Suprapubic skin (tissue), 4 donors: ENCODE measurements at places on chromosomes 2 and 18. TPM values are rescaled to one million over a fixed set of nuclear protein-coding genes. Genes with fewer than 3 reads are reported as not detected.
A peak's percentile ranks its signal among the peaks of the same experiment; 100 is the strongest.

DNA sequence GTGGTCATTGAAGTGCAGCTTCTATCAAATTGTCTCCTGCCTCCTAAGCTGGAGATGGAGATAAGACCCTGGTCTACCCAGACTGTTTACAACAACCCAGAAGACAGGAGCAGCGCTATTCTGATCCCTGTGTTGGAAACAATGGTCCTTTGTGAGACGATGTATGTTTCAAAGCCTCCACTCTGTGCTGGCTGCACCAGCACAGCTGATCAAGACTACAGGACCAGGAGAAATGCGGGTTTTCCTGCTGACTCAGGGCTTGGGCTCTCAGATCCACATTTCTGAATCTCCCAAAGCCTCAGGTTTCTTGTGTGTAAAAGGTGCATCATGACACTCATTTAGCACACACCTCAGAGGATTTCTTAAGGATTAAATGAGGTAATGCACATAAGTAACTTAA, 92.0 kb downstream of the POU3F3 start:
- no peak overlapping the region for H3K27ac ChIP-seq
- DNase-seq = no peak
- H3K36me3 ChIP-seq = no peaks in the 10 kb centered on the region
- no peaks in the 10 kb centered on the region for H3K4me1 ChIP-seq

- no peak for DNase-seq
- peak overlapping the region; percentile 9 for H3K4me3 ChIP-seq
- H3K4me1 ChIP-seq = peaks cover 72% of the 10 kb centered on the region
- no peaks in the 10 kb centered on the region for H3K36me3 ChIP-seq
Measured at GRCh38 chr2:38446418-38446817, 69.3 kb upstream of the ATL2 start.

GFPT1 gene
- total RNA-seq = 10.7 TPM

DNA sequence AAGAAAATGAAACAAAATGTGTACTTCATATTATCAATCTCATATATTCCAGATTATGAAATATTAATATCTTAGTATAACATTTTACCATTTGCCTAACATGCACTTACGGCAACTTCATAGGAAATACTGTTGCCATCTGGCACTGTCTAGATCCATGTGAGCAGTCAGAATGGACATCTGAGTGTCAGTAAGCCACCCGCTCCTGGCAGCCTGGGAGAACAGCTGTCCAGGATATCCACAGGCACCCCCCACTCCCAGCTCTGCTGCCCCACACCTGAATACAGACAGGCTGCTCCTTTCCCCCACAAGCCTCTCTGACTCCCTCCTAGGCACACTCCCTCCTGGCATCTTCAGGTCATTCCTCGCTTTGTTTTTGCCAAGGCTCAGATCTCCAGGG, 127.0 kb downstream of the GAREM1 start:
- DNase-seq = no peak
- H3K4me1 ChIP-seq = no peaks in the 10 kb centered on the region
- no peaks in the 10 kb centered on the region for H3K36me3 ChIP-seq
- no peak overlapping the region for H3K27ac ChIP-seq
- H3K4me3 ChIP-seq = no peak overlapping the region

- no peak overlapping the region for H3K27ac ChIP-seq
- H3K4me1 ChIP-seq = no peaks in the 10 kb centered on the region
- peaks cover 4% of the 10 kb centered on the region for H3K27me3 ChIP-seq
- no peak for DNase-seq
- no peaks in the 10 kb centered on the region for H3K36me3 ChIP-seq
Measured at GRCh38 chr2:39933196-39933595, 154.1 kb upstream of the THUMPD2 start.

GRCh38 chr18:50307400-50307737, 19.9 kb upstream of the CXXC1 start:
- peaks cover 18% of the 10 kb centered on the region for H3K4me1 ChIP-seq
- H3K27ac ChIP-seq = no peak overlapping the region
- no peaks in the 10 kb centered on the region for H3K36me3 ChIP-seq
- H3K4me3 ChIP-seq = peak overlapping the region; percentile 50
- no peak for DNase-seq

GRCh38 chr2:121155502-121156056, 129.4 kb downstream of the TFCP2L1 start:
- peak overlapping the region; percentile 89 for H3K27ac ChIP-seq
- no peaks in the 10 kb centered on the region for H3K27me3 ChIP-seq
- peak; percentile 81 for DNase-seq
- H3K4me3 ChIP-seq = no peak overlapping the region
- H3K4me1 ChIP-seq = peaks cover 47% of the 10 kb centered on the region

DNA sequence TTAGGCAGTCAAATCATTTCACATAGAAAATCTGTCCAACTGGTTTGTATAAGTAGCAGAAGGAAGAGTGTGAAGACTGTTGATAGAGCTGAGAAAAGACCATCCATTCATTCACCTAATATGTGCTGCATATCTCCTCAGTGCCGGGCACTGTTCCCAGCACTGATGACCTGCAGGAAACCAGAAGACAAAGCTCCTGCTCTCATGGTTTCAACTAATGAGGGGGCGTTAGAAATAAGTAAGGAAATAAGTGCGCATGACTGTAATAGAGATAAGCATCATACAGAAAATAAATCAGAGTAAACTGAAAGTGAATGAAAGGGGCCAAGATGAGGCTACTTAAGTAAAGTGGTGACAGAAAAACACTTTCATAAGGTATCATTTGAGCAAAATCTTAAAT, 427.5 kb upstream of the CDH20 start:
- no peak overlapping the region for H3K27ac ChIP-seq
- H3K27me3 ChIP-seq = no peaks in the 10 kb centered on the region
- H3K36me3 ChIP-seq = no peaks in the 10 kb centered on the region
- H3K4me1 ChIP-seq = no peaks in the 10 kb centered on the region
- no peak for DNase-seq

- H3K27me3 ChIP-seq = no peaks in the 10 kb centered on the region
- H3K4me1 ChIP-seq = no peaks in the 10 kb centered on the region
- H3K4me3 ChIP-seq = no peak overlapping the region
- no peak for DNase-seq
- H3K27ac ChIP-seq = no peak overlapping the region
Measured at GRCh38 chr2:160015746-160016145, 46.7 kb downstream of the PLA2R1 start.

DNA sequence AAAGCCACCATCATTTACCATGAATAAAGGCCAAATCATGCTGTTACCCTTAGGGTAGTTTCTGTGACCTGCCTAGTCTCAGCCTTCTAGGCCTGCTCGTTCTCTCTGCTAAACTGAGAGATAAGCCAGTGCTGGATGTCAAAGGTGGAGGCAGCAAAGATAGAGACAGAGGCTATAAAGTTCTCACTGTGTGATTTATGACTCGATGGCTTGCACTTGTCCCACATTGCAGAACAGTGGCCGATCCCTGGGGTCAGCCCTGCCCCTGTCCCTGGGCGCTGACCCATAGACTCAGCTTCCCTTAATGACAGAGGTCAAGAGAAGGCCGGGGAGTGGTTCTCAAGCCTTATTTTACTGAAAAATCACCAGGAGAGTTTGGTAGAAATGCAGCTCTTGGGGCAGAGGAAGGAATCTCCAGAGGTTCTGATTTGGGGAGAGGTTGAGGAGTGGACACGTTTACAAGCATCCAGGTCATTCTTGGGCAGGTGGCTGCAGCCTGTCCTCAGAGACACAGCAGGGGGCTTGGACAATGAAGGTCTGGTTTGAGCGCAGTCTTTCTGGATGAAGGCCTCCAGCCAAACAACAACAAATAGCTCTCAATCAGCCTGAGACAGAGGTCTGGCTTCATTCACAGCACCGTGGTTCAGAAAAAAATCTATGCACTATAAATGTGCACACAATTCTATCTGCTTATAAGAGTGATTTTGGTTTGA, 143.5 kb downstream of the ACKR3 start:
- no peak overlapping the region for H3K4me3 ChIP-seq
- no peak overlapping the region for H3K27ac ChIP-seq
- no peaks in the 10 kb centered on the region for H3K36me3 ChIP-seq
- no peaks in the 10 kb centered on the region for H3K27me3 ChIP-seq
- peaks cover 43% of the 10 kb centered on the region for H3K4me1 ChIP-seq
- no peak for DNase-seq

DNA sequence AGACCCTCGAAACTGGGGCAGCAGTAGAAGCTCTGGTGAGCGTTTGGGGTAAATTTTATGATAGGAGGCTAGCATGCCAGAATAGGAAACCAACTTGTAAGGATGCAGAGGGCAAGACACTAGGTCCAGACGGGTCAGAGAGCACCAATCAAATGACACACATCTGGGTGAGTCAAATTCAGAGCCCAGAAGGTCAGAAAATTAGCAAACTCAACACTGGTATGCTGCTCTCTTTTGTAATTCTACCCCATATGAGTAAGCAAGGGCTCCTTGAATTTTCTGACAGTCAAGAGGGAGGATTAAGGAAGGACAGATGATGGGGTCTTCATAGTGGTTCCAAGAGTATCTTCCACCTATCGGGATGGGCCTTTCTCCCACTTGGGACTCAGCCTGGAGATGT, 209.8 kb downstream of the BCL2 start:
- H3K27me3 ChIP-seq = no peaks in the 10 kb centered on the region
- no peak overlapping the region for H3K27ac ChIP-seq
- no peaks in the 10 kb centered on the region for H3K36me3 ChIP-seq
- no peak for DNase-seq

DNA sequence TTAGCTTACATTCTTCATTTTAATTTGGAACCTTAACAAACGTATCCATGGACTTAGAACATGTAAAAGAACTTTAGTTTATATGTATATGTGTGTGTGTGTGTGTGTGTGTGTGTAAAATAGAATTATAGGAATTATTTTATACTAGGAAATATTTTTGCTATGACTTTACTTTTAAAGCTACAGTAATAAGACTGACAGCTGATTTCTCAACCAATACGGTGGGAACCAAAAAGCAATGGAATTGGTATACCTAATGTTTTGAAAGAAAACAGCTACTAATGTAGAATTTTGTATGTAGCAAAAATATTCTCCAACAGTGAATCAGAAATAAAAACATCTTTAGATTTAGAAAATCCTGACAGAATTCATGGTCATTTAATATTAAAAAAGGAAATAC, 146.5 kb upstream of the ARL4C start:
- H3K4me1 ChIP-seq = no peaks in the 10 kb centered on the region
- no peak overlapping the region for H3K4me3 ChIP-seq
- H3K36me3 ChIP-seq = no peaks in the 10 kb centered on the region
- H3K27me3 ChIP-seq = no peaks in the 10 kb centered on the region

GALNT5 gene
- total RNA-seq = 0.40 TPM
